ENCODE measurements at places on chromosomes 3 and 15.

DNA sequence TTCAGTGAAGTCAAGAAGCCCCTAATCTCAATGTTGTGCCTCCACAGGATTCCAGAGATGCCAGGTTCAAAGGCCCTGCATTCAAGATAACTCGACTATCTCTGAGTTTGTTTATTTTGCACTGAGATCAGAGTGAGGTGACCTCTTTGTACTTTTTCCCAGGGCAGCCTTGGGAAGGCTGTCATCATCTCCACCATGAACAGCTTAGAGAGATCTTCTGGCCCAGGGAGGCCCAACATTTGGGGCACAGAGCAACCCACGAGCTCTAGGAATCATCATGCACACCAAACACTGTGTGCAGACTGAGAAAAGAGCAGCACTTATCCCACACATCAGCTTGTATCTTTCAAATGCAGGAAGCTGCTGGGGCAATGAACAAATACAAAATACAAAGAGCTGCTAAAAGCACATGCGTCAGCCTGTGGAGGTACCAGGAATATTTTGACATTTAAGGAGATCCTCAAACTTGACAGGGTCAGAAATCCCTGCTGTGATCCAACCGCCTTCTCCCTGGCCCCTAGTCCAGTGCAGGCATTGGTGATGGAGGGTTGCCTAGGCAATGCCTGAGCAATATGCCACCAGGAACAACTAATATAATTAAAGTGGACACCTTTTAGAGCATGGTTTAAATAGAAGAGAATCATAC lies 33.6 kb downstream of the TRIM42 start:
- no peak overlapping the region for H3K4me3 ChIP-seq
- H3K27me3 ChIP-seq: no peaks in the 10 kb centered on the region
- no peaks in the 10 kb centered on the region for H3K4me1 ChIP-seq
- no peaks in the 10 kb centered on the region for H3K36me3 ChIP-seq

DNA sequence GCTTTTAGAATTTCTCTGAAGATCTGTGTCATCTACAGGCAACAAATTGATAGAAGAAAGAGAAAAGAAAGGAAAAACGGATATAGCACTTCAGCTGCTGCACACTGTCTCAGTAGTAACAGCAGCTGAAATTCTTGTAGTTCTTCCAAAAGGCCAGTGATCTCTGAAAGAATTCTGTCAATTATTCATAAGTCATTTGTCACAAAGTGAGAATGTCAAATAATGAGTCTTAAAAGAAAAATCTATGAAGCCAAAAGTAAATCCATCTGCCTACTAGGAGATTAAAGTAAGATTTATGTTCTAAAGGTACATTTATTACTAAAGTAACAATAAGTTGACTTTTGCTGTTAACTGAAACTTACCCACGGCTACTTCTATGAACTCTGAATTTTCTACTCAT lies 24.6 kb downstream of the IFT80 start:
- H3K27ac ChIP-seq: no peak overlapping the region
- H3K36me3 ChIP-seq: peaks cover 3% of the 10 kb centered on the region
- DNase-seq: no peak
- H3K4me1 ChIP-seq: peaks cover 16% of the 10 kb centered on the region
- H3K4me3 ChIP-seq: no peak overlapping the region

DNA sequence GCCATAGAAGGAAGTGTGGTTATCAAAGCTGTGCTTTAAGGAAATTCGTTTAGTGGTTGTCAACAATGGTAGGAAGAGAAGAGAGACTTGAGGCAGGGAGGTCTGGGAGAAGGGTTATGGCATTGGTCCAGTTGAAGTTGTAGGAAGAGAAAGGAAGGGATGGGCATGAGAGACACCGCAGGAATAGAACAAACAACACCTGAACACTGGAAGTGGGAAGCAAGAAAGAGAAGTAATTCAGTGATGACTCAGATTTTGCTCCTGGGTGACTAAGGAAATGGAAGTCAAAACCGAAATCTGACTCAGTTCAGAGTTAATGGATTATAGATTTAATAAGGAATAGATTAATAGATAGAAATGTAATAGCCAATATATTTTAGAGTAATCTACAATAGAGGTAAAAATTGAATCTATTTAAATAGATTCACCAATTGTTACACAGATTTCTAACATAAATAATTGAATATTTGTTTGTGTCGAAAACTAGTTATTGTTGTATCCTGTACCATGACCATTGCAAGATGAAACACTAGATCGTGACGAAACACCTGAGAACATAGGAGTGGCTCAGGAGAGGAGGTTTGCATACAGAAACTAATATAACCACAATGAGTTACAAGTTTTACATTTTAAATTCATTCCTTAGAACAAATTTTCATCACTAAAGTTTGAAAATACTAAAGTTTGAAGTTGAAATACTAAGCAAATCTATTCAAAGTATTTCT lies 36.0 kb downstream of the THBS1 start:
- H3K4me1 ChIP-seq: no peaks in the 10 kb centered on the region
- H3K4me3 ChIP-seq: no peak overlapping the region
- H3K27ac ChIP-seq: no peak overlapping the region
- H3K36me3 ChIP-seq: no peaks in the 10 kb centered on the region
- H3K27me3 ChIP-seq: no peaks in the 10 kb centered on the region
- DNase-seq: no peak

- no peak overlapping the region for H3K4me3 ChIP-seq
- no peak for DNase-seq
- peaks cover 13% of the 10 kb centered on the region for H3K36me3 ChIP-seq
- H3K27ac ChIP-seq: no peak overlapping the region
- H3K27me3 ChIP-seq: no peaks in the 10 kb centered on the region
- H3K4me1 ChIP-seq: no peaks in the 10 kb centered on the region
Measured at GRCh38 chr15:78282324-78282723, 17.1 kb downstream of the SKIC8 start.

All from fibroblast of lung (primary cell).